Stimulated activated CD8-positive, alpha-beta memory T cell treated with anti-CD3 and anti-CD28 coated beads, Interleukin-2, amount 100 ng/mL, for 48 hours (primary cell): ENCODE measurements at places on chromosomes 1 and 21.

GRCh38 chr1:118487091-118487490, 302.1 kb upstream of the SPAG17 start:
- no peak for DNase-seq

- no peak for DNase-seq
These were observed 4.3 kb downstream of the THEM4 start for GRCh38 chr1:151905070-151905442.

DNA sequence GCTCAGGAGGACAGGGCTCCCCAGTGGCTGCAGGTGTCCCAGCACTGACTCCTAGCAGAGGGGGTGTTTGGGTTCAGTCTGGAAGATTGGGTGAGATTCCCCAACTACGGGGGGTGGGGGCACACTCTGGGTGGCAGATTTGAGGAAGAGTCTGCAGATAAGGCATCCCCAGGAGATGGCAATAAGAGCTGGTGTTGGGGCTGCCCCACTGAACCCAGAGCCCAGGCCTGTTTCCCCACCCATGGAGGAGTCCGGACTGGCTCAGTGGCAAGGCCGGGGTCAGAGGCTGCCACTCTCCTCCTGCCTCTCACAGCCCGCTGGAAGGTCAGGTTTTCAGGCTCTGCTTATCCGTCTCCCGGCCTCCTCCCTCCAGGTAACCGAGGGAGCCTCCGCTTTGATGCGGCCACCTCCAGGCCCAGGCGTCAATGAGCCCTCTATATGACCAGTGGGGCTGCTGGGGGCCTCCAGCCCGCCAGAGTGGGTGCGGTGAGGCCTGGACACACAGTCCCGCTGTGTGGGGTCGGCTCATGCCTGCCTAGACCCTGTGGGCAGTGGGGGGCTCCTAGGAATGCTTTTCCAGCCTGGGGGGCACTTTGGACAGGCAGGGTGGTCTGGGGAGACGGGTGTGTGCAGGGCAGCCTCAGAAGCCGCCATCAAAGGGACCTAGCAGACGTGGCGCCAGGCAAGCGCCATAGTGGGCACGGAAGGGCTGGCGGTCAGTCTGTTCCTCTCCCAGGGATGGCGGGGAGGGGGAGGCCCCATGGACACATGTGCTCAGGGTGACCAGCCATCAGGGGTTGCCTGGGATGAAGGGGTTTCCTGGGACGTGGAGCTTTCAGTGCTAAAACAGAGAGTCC, 28.9 kb upstream of the RUNX3 start:
- no peak for DNase-seq

- no peak for DNase-seq
These were observed 8.8 kb downstream of the SLC19A1 start for GRCh38 chr21:45533361-45533845.

DNA sequence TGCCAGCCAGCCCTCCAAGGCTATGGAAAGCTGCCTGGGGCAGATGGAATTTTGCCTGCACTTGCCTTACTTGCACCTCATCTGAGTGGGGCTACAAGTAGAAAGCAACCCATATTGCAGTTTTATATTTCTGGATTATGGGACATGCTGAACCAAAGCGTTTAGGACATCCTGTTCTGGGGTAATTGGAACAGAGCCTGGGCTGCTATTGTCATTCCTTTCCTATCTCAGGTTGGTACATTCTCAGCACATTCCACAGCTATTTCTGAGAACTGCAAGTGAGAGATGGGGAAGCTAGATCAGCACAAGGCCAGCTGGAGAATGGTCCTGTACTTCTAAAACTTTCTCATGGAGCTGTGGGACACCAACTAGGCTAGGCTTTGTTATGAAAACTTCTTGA, 713.8 kb downstream of the KCNT2 start:
- DNase-seq = no peak

GRCh38 chr1:238777551-238777950, 608.8 kb upstream of the CHRM3 start:
- no peak for DNase-seq

- no peak for DNase-seq
These were observed 35.3 kb downstream of the AKT3 start for GRCh38 chr1:243814718-243815117.

GRCh38 chr1:38062361-38063288, 16.0 kb upstream of the POU3F1 start:
- no peak for DNase-seq

- no peak for DNase-seq
These were observed 15.0 kb upstream of the PWP2 start for GRCh38 chr21:44092211-44092610.

- no peak for DNase-seq
These were observed 597 bp upstream of the TRAF3IP3 start for GRCh38 chr1:209755256-209755655.

DNA sequence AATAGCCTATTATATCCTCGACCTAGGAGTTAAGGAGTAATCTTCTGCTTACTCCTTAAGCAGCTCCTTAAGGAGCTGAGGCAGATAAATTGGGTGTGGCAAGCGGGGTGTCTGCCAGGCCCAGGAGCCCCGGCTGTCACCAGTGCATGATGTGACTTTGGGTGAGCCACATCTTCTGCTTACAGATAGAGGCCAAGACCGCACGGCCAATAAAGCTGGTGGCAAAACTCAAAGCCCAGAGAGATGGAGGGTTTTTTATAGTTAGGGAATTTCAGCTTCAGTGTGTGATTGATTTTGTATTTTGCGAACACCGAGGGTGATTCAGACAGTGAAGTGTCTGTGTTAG, 9.8 kb downstream of the MX2 start:
- DNase-seq = no peak

DNA sequence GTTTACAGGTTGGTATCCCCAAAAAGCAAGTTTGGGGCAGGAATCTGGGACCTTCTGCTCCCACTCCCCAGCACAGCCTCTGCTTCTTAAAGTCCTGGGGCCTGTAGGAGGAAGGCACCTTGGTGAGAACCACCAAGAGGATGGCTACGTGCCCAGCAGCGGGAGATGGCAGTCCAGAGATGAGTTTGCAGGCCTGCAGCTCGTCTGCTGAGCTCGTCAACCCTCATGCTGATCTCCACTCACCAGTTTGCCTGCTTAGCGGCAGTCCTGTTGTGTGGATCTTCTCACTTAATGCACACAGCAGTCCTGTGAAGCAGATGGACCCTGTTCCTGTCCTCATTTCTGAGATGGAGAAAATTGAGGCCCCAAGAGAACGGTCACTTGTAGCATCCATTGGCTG, 160.5 kb downstream of the DYRK1A start:
- DNase-seq = no peak

DNA sequence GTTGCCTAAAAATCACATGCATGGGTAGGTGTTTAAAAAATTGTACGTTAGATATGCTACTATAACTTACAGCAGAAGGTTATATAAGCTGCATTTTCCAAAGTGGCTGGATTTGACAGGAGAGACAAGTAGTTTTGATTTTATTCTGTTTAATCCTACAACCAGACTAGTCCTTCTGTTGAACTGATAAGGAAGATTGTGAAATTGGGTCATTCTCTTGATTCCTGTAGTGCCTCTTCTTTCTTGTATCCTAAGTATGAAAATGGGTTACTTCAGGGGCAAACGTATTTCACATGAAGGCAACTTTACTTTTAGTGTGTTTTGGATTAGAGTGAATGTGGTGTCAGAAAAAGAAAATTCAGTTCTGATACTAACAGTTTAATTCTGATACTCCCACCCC, 19.0 kb downstream of the CDC42 start:
- no peak for DNase-seq

DNA sequence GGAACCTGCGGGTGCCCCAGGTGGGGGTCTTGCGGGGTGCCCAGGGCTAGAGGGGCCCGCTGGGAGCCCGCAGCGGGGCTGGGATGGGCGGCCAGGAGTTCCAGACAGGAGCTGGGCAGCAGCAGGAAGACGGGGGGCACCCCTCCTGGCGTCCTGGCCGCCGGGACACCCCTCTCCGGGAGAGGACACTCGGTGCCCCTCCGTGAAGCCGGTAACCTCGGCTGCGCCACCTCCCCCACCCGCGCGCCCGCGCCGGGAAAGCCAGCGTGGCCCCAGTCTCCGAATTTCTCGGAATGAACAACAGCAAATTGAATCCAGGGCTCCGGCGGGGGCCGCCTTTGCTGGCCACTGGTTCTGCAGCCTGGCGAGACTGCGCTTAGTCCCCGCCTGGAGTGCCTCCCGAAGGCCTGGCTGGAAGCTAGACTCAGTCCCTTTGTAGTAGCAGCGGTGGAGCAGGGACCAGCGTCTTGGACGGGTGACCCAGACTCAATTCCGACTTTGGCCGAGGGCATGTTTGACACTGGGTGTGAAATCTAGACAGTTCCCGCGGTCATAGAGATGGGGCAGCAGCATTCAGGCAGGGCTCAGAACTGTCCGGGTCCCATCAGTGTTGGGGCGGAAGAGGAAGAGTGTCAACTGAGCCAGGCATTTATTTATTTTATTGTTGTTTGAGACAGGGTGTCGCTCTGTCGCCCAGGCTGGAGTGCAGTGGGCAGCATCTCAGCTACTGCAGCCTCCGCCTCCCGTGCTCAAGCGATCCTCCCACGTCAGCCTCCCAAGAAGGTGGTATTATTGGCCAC, 773 bp downstream of the IFNGR2 start:
- DNase-seq = no peak

DNA sequence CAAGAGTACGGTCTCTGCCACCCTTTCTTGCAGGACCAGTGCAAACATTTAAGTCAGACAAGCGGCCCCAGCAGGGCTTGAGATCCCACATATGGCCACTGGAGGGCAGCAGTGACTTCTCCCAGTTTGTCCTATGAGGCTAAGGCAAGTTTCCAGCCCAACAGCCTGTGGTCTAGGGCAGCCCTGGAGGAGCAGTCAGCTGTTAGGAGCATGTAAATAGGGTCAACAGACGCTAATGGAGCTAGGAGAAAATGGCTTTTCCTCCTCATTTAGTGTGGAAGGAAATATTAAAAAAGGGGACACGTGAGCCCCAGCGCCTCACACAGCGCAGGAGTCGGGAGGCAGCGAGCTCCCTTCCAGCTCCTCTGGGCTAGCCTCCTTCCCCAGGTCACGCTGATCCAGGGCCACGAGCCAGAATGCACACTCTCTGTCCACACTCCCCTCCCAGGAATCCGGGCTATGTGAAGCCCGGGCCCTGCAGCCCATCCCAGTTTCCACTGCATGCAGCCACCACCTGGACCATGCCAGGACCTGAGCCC, 95.6 kb downstream of the LAMC2 start:
- DNase-seq = peak; percentile 53

GRCh38 chr1:209580577-209580976, 2.9 kb upstream of the CAMK1G start:
- DNase-seq = no peak

- no peak for DNase-seq
These were observed 5.3 kb downstream of the DTL start for GRCh38 chr1:212040629-212041412.

DNA sequence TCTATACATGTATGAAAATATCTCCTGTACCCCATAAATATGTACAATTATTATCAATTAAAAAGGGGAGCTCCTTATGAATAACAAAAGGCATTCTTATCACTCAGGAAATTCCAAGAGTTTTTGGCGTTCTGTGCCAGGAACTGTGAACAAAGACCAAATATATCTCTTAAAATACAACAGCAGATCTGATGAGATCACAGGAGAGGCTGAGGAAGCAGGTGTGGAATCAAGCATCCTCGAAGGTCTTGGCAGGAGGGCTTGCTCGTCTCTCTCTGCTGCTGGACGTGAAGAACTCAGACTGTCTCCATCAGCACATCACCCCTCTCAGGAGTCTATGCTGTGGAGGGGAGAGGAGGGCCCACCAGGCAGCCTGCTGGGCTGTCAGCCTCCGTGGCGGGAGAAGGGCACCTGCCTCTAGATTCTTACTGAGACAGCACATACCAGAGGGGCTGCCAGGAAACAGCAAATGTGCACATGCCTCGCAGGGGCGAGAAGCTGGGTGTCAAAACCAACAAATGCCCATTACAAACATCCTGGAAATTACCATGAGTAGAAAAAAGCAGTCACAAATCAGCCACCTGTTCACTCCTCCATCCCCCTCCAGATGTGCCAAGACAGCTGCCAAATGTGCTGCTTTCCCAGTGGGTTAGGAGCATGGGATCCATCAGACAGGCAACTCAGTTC, 30.8 kb upstream of the FAM89A start:
- DNase-seq = no peak

GRCh38 chr1:21539933-21540332, 30.7 kb downstream of the ALPL start:
- no peak for DNase-seq

- no peak for DNase-seq
These were observed 148.5 kb downstream of the POU2F1 start for GRCh38 chr1:167369175-167369574.

DNA sequence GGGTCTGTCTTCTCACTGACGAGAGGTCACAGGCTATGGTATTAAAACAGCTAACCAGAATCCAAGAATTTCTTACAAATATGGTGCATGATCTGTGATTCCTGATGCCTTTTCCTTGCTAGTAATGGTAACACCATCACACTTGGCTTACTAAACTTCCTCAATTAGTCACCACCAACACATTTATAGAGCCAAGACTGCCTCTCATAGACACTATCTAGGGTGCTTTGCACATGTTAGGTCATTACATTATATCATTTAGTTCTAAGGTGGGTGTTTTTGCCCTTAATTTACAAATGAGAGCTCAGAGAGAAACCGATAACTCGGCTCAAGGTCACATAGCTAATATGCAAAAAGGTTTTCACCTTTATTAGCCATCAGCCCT, 8.7 kb downstream of the KIF21B start:
- DNase-seq = no peak

GRCh38 chr1:119410961-119411360, 4.0 kb upstream of the HSD3B2 start:
- no peak for DNase-seq

- no peak for DNase-seq
These were observed 120.0 kb downstream of the GIPC2 start for GRCh38 chr1:78165816-78166215.

GRCh38 chr1:118039170-118039569, 109.6 kb downstream of the WDR3 start:
- DNase-seq = no peak

DNA sequence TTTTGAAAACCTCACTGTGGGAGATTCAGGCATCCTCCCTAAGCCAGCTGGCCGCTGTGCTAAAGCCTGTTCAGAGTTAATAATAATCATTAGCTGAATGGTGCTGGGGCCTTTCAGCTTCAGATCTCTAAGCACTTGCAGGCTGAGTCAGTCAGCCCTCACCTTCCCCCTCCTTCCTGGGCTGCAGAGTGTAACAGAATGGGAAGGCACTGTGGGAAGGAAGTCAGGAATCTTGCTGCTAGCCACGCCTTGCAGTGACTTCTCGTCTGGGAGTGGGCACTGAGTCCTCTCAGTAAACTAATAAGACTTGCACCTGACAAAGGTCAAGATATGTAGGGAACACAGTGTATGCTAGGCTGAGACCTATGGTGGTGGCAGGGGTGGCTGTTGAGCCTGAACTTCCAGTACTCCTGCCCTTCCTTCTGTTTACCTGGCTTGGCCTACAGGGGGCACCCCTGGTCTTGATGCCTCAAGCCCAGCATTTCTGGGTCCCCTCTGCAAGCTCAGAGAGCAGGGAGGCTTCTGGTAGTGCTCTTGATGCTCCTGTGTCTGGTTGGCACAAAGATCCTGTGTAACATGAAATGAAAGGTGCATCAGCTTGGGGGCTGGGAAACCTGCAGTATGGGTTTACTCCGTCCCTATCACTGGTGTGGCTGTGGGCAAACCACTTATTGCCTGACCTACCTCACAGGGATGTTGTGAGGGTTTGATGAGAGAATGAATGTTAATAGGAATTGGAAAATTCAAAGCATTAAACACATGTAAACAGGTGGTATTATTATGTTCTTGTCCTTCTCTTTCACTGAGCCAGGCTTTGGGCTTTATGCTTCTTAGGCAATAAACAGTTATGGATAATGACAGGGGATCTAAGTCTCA, 6.0 kb downstream of the CYB561D1 start:
- DNase-seq = peak; percentile 44
